ENCODE measurements at places on chromosomes 5 and 9. TPM values are rescaled to one million over a fixed set of nuclear protein-coding genes. Genes with fewer than 3 reads are reported as not detected.

- DNase-seq, result no peak
These were observed 145.4 kb downstream of the KCTD16 start for GRCh38 chr5:144315994-144316634.

DNA sequence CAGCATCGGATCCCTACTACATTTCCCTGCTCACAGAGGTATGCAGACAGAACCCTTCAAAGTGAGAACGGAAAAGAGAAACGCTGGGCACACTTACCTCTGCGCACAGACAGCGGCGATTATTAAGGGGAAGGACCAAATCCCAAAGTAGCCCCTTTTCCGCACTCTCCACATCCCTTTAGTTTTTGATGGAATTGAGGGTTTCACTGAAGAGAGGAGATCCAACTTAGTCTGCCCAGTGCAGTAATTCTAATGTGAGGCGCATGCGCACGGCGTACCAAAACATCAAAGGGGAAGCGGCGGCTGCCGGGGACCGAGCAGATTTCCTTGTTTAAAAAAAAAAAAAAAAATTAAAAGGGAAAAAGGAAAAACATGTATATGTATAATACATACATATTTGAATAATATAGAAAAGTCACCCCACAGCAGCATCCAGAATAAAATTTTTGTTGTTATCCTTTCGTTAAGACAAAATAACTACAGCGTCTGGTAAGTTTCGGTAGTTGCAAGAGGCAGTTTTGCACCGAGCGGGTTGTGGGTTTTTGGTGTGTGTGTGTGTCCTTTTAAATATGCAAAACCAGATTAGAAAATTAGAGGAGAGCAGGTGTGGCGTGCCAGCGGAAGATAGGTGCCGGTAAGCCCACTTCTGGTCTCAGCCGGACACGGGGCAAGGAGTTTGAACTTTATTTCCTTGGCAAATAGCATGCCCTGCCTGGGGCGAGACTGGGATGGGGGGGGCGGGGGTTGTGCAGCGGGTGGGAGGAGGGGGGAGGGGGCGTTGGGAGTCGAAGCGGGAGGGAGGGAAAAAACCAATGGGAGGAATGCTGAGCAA, at the start of gene GABRB2:
GABRB2 (minus strand) TSS at position 256 of the 832 bp plus-strand sequence; CDS start at position 174, 82 bp downstream.
- DNase-seq, result no peak

- DNase-seq, result no peak
These were observed 371.0 kb downstream of the PRELID2 start for GRCh38 chr5:145464171-145464570.

- no peak for DNase-seq
These were observed 29.6 kb downstream of the PAX5 start for GRCh38 chr9:37004424-37004935.

DNA sequence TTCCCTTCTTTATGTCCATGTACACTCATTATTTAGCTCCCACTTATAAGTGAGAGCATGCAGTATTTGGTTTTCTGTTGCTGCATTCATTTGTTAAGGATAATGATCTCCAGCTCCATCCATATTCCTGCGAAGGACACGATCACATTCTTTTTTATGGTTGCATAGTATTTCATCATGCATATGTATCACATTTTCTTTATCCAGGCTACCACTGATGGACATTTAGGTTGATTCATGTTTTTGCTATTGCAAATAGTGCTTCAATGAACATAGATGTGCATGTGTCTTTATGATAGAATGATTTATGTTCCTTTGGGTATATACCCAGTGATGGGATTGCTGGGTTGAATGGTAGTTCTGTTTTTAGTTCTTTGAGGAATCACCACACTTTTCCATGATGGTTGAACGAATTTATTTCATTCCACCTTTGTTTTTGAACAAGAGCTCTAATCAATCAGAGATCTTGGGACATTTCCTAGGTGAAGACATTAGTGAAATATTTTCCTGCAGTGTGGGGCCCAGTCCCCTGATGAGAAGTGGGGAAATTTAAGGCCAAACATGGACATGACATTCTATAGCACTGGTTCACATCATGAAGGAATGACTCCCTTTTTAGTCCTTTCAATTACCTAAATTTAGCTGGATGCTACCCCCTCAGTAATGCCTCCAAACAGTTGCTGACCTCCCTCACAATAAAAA, 7.1 kb upstream of the TEX48 start:
- no peak for DNase-seq

DNA sequence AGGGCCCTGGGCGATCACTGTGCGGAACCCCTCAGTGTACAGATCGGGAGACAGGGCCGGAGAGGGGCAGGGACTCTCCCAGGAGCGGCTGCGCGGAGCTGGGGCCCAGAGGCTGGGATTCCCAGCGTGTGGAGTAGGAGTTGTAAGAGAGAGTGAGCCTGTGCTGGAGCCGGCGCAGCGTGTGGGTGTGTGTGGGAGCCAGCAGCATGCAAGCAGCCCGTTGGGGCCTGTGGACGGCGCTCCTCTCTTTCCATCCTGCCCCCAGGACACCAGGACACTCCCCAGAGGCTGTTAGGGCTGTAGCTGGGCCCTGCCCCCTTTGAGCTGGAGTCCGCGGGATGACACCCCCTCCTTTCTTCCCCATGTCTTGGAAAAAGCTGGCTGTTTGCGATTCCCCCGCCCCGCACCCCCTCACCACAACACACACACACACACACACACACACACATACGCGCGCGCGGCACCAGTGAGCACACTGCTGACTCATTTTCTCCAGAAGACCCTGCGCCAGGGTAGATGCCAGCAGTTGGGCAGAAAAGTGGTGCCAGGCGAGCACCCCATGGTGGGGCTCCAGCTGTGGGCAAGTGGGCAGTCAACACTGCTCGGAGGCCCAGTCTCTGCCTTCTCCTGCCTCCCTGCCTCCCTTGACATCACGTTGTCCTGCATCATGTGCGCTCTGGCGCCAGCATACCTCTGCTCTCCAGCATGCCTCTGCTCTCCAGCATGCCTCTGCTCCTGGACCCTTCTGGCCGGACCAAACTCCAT, 1.5 kb downstream of the COL27A1 start:
- DNase-seq, result no peak

DNA sequence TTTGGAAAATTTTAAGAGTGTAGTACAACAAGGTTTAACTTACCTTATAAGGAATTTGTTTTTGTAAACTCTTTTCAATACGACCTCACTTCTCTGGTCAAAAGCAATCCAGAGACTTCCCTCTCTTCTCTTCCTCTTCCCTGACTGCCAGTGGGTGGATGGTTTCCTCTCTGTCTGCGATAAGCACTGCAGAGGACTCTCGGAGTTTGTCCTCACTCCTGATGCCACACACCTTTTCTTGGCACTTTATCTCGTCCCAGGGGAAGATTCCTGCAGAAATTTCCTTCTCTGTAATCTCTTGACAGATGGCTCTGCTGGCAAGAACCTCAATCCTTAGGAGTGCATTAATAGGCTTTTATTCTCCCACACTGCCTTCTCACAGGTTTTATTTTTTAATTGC, 641.6 kb downstream of the NR2F1-AS1 start:
- no peak for DNase-seq

- DNase-seq, result no peak
These were observed 1416.3 kb downstream of the MAT2B start for GRCh38 chr5:164921722-164922121.

DNA sequence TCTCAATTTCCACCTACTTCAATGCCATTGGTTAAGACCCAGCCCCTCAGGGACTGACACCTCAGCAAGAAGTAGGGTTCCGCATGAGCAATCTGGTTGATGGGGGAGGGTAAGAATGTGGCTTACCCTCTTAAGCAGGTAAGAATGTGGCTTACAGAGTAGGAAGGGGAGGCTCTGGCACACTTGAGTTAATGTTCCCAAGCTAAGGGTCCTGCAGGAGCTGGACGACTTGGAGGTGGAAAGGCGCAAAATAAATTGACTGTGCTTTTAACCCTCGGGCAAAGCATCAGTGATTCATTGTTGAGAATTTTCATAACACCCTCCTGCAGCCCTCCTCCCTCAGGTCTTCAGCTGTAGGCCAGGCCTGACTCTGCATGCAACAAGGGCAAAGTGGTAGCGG, 24.9 kb upstream of the ADRA1B start:
- DNase-seq, result no peak

DNA sequence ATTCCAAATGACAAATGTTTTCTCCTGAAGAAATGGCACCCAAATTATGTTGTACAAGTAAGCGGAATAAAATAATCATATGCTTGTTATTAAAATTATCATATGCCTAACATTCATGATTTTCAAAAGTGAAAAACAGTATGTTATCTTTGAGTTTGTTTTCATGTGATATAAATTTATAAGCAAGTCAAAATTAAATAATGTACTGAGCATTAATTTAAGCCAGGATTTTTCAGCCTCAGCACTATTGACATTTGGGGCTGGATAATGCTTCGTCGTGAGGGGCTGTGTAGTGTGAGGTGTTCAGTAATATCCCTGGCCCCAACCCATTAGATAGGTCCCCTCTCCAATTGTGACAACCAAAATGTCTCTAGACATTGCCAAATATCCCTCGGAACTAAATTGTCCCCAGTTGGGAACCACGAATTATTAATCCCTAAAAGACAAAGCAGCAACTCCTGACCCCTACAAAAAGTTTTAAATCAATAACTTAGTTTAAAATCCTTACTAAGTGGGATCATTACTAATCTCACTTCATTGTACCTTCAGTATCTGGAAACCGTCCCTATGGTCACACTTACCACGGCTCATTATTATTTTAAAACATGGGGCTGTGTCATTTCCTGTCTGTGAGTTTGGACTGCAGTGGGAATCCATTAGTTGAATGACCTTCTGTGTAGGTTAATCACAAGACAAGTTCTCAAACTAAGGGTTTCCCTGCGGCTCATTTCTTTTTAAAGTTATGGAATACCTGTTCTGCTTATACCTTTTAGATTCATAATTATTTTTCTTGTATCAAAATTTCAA, 1.3 kb upstream of the NNT start:
- no peak for DNase-seq

Gene KLHL3
- polyA plus RNA-seq, result 1.3 TPM

Gene SLC28A3
- polyA plus RNA-seq, result 0.42 TPM

Gene TERT
- polyA plus RNA-seq, result not detected

Gene ACSL6
- polyA plus RNA-seq, result not detected

Gene IFNA2
- polyA plus RNA-seq, result not detected

Gene SLC4A9
- polyA plus RNA-seq, result not detected

Gene HRH2
- polyA plus RNA-seq, result not detected

Gene TIMD4
- polyA plus RNA-seq, result not detected

Gene TMC1
- polyA plus RNA-seq, result 1.2 TPM

Gene ZNF782
- 1.3 TPM for polyA plus RNA-seq

Gene IFNA13
- not detected for polyA plus RNA-seq
